ENCODE measurements at places on chromosomes 7 and 10. TPM values are rescaled to one million over a fixed set of nuclear protein-coding genes. Genes with fewer than 3 reads are reported as not detected.

SORCS1 gene
- total RNA-seq: 0.10 TPM

PIK3AP1 gene
- 22.0 TPM for total RNA-seq

DNA sequence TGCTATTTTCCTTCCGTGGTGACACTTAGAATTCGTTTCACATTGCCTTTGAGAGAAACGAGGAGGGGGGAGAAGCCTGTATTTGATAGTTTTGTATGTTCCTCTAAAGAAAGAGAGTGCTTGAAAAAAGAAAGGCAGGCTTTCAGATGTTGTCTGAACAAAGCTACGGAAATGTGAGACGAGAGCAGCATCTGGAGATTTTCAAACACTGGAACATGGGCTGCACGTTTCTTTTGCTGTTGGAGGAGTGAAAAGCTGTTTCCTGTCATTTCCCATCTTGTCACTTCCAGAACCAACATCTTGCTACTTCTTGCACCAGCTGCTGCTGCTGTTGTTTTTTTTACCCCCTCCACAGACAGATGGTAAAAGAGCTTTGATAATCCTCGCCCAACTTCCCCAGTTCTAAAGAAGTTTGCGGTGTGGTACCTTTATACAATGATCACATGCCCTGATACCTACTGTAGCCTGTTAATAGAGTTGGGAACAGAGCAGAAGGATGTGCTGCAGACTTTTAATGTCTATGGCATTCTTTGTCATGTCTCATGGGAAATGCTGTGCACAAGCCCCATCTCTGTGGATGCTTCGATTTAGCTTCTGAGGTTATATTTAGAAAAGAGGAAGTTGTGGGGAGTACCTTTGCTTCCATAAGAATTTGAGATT lies 408.1 kb downstream of the AUTS2 start:
- DNase-seq: no peak
- no peaks in the 10 kb centered on the region for H3K4me1 ChIP-seq
- H3K27me3 ChIP-seq: no peaks in the 10 kb centered on the region
- H3K36me3 ChIP-seq: no peaks in the 10 kb centered on the region
- no peak overlapping the region for H3K27ac ChIP-seq

DNA sequence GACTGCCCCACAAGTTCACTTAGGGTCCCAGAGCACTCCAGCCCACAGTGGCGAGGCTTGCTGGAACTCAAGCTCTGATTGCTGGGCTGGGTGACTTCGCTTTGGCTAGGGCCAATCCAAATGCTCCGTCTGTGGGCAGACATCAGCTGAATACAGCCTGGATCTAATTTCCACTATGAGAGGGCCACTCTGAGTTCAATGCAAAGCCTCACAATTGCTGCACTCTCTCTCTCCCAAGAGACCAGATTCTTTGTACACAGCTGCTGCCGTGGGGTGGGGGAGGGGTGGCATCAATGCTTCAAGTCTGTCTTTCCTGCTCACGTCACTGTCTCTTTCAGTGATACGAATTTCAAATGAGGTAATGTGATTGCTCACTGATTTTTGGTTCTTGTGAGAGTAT lies 47.3 kb upstream of the BPGM start:
- no peak overlapping the region for H3K27ac ChIP-seq
- no peak for DNase-seq
- peaks cover 9% of the 10 kb centered on the region for H3K4me1 ChIP-seq
- H3K4me3 ChIP-seq: no peak overlapping the region

DNA sequence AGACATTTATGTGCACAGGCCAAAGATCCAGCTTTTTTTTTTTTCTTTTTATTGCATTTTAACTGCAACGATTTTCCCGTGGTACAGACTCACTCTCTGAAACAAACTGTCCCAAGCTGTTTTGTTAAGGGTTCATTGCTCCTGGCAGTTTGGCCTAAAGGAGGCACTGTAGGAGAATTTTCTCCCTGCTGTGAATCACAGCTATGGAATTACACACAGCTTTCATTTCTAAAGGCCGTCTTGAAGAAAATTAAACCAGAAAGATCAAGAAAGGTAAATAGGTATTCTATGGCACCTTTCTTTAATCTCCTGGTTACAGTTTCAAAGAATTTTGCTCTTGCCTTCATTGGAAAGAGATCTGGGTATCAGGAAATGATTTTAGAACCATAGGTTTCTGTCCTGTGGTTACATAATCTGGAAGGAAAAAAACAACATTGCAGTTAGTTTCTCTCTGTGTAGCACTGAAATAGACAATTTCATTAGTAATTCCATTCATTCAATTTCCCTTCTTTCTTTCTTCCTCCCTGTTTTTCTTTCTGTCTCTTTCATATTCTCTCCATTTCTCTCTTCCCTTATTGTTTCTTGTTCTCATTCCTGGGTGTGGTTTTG lies 51.2 kb downstream of the PDK4 start:
- H3K27me3 ChIP-seq: no peaks in the 10 kb centered on the region
- H3K27ac ChIP-seq: peak overlapping the region; percentile 92
- no peaks in the 10 kb centered on the region for H3K36me3 ChIP-seq
- DNase-seq: peak; percentile 49
- H3K4me1 ChIP-seq: peaks cover 43% of the 10 kb centered on the region

DNA sequence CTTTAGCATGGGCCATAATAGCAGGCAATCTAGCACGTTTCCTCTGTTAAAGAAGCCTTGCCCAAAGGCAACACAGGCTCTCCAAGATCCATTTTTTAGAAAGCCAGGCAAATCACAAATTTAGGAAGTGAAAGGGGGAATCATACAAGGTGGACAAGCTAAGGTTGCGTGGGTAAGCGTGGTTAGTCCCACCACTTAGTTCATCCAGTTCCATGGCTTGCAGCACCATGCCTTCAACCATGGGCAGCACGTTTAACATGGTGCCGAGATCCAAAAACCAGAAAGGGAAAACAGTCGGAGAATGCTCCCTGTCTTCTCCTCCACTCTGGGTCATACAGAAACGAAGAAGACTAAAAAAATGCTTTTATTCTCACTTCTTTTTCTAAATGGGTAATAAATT lies 234.4 kb upstream of the IMMP2L start:
- no peaks in the 10 kb centered on the region for H3K4me1 ChIP-seq
- H3K27me3 ChIP-seq: no peaks in the 10 kb centered on the region

Measured in upper lobe of left lung (tissue), 6 donors.